ENCODE measurements at places on chromosomes 5 and 9. TPM values are rescaled to one million over a fixed set of nuclear protein-coding genes. Genes with fewer than 3 reads are reported as not detected.

MRPS2 gene
- 69.7 TPM for total RNA-seq

DNA sequence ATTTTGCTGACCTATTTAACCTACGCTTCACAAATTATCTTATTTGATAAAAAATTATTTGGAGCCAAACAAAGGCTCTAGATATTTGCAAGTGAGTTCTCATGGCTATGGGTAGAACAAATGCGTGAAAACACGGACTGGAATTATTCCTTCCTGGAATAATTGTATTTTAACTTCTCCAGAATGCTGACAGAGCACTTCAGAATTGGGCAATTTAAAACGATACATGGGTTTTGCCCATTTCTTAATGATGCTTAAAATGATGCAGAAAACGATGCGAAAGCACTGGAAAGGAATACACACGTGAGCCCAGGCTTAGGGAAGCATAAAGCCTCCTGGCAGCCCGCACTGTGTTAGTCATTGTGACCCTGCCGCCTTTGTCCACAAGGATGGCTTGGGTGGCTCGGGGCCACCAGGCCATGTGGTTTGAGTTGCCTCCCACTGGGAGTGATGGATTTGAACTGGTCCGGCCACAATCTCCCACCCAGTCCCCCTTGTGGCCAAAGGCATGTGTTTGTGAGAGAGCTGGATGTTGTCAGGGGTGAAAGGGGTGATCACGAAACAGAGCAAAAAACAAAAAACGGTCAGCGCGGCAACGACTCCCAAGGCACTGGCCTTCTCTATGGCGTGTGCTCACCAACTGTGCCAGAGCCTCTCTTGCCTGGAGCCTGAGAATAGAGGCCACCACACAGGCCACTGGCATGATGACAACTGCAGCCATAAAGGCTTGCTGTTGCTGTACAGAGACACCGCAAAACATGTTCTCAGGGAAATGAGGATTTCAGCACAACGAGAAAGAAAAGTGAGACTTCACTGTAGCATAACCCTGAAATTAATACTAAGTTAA, 234.2 kb upstream of the ADAMTS16 start:
- DNase-seq: no peak

GRCh38 chr5:66906021-66906420, 290.6 kb downstream of the CD180 start:
- DNase-seq: no peak

- no peak for DNase-seq
Observed at GRCh38 chr5:106962464-106963230, 708.1 kb downstream of the EFNA5 start.

DNA sequence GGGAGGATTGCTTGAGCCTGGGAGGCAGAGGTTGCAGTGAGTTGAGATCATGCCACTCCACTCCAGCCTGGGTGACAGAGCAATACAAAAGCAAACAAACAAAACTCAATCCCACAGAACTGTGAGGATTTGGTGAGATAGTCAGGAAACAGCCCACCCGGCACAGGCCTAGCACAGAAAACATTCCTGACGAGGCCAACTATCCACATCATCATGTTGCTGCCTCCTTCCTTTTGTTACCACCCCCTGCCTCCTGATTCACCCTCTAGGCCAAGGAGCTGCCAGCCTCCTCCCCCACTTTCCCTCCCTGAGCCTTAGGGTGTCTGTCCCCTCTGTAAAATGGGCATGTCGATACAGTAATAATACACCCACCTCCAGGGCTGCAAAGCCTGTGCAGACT, 39.0 kb downstream of the STK10 start:
- DNase-seq: no peak

DNA sequence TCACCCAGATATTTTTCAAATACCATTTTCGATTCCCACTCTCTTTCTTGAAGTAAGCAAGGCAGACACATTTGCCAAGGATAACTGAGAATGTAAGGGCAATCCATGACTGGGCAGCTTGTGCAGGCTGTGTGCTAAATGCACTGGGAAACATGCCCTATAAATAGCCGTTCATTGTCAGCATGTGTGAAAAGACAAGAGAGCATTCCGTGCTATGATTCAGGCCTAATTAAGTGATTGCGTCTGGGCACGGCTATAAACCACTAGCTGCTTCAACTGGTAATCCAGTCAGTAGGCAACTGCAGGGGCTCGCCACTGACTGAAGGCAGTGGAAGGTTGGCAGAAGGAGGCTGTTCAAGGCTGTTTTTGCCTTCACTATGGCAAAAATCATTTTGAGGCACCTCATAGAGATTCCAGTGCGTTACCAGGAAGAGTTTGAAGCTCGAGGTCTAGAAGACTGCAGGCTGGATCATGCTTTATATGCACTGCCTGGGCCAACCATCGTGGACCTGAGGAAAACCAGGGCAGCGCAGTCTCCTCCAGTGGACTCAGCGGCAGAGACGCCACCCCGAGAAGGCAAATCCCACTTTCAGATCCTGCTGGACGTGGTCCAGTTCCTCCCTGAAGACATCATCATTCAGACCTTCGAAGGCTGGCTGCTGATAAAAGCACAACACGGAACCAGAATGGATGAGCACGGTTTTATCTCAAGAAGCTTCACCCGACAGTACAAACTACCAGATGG, at the start of gene HSPB3:
TSS of gene HSPB3 (plus strand) at position 287 of the 745 bp plus-strand sequence. CDS start at position 378, 91 bp downstream.
- DNase-seq: no peak

- DNase-seq: no peak
Observed at GRCh38 chr5:94992325-94992724, 292.6 kb downstream of the MCTP1 start.

- no peak for DNase-seq
Observed at GRCh38 chr5:40428126-40428525, 251.6 kb upstream of the PTGER4 start.

DNA sequence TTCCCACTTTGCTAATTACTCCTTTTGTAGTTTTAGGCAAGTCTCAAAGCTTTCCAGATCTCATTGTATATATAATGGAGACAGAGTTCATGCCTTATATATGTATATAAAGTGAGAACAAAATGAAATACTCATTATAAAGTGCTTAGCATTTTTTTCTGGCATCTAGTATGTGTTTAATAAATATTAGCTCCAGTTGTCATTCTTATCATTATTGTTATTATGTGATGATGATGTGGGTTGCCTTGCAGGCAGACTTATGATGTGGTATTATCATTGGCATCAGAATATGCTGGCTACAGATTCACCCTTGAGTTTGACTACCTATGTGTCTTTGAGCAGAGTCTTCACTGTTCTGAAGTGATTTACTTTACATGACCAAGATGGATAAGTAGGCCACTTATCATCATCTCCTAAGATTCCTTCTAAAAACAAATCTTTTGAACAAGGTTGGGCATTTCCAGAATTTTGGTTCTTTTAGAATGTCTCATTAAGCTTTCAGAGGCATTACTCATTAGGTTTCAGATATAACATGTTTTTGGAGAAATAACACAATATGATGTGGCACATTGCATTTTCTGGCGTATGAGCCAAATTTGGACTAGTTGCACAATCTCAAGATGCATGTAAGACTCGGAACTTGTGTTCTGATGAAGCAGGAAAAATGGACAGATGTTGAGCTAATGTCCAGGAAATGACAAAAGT, 145.6 kb upstream of the TNC start:
- DNase-seq: no peak

Data from activated CD4-positive, alpha-beta T cell treated with anti-CD3 and anti-CD28 coated beads, Interleukin-2, amount 10 ng/mL, durations not matched to agents 24 days and 14 days (primary cell).